ENCODE measurements at places on chromosomes 12 and 14. TPM values are rescaled to one million over a fixed set of nuclear protein-coding genes. Genes with fewer than 3 reads are reported as not detected.

The TSFM gene
- 74.2 TPM for total RNA-seq

The PPP4R4 gene
- 0.24 TPM for total RNA-seq

The AMN gene
- total RNA-seq, result 0.32 TPM

The IKZF4 gene
- 2.9 TPM for total RNA-seq

The PRDM4 gene
- 21.1 TPM for total RNA-seq

The LAG3 gene
- total RNA-seq, result 0.90 TPM

The CLEC4D gene
- total RNA-seq, result not detected

All from A549 treated with dexamethasone at 1 μM for 4 hours (cell line).